ENCODE measurements at places on chromosomes 16 and 17.

DNA sequence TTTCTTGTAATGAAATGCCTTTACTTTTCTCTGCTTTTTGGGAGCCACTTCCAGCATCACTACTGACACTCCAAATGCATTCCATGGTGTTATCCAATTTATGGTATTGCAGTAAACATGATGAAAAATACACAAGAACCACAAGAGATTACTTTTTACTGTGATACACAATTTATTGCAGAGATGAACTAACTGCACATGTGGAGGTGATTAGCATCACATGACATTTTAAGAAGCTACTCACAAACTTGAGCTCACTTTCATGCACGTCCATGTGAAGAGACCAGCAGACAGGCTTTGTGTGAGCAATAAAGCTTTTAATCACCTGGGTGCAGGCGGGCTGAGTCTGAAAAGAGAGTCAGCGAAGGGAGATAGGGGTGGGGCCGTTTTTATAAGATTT, 780.5 kb upstream of the GOT2 start:
- DNase-seq: peak; percentile 20

DNA sequence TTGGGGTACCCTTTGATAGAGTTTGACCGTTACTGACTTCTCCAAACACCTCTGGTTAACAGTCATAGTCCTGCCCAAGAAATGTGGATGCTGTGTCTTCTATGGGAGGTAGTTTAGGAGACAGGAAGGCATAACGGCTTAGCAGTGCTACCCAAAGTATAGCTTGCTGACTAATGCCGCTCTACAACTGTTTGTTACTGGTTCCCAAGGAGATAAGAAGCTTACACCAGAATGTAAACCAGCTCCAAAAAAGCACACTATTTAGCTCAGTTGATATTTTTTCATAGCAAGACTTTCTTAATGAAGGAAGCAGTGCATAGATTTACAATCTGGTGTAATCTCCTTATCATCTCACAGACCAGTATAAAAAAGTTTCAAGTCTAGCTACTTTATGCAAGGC, 95.7 kb downstream of the HS3ST3B1 start:
- peak; percentile 37 for DNase-seq

DNA sequence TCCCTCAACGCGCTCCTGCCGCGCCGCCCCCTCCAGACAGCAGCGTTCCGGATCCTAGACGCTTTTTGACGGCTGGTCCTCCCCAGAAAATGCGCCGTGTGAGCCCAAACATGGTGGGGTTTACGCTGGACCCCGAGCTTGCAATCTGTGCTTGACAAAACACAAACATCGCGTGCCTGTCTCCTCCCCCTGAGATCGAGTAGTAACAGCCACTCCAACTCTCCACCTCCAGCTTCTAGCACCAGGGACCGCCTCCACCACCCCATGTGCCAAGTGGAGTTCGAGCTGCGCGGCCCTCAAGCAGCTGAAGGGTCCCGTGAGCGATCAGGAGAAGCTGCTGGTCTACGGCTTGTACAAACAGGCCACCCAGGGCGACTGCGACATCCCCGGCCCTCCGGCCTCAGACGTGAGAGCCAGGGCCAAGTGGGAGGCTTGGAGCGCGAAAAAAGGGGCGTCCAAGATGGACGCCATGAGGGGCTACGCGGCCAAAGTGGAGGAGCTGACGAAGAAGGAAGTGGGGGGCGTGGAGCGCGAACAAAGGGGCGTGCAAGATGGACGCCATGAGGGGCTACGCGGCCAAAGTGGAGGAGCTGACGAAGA, 656 bp upstream of the GEMIN4 start:
- DNase-seq: peak; percentile 60

GRCh38 chr16:20878682-20879147, 21.4 kb downstream of the DCUN1D3 start:
- DNase-seq: no peak

- peak; percentile 73 for DNase-seq
These were observed at the start of gene RNF43 for GRCh38 chr17:58417300-58418092. RNF43 (minus strand) TSS chr17:58417534; CDS start chr17:58415577, 1,957 bp downstream.

DNA sequence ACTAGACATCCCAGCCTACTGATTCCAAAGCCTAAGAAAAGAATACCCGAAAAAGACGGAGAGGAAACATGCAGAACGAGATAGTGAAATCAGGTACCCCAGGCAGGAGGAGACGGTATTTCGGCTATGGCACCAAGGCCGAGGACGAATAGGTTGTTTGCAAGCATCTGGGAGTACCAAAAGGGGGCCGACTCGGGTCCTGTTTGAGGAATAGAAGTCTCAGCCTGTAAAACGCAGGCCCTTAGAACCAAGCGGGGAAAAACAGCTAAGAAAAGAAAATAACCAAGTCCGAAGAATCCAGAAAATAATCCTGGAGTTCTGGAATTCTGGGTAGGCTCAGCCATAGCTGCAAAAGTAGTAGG, 537 bp downstream of the SLC35B1 start:
- no peak for DNase-seq

DNA sequence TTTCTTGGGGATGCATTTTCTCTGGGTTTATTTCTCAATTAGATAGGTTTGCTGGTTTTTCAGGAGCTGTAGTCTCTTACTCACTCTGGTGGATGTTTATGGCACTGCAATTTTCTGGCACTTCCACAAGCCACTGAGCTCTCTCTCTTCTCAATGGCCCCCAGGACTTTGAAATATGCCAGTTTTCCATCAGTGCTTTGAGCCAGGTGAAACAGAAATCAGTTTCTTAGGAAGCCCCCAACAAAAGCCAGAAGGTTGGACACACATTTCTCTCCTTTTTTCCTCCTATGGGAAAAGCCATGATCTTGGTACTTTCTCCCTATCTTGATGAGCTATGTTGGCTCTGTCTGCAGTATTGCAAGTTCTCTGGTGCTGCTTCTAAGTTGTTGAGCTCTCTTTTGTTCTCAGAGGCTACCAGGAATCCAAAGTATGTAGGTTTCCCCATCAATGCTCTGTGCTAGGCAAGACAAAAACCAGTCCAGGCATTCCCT, 90.7 kb upstream of the SMIM36 start:
- peak; percentile 56 for DNase-seq
